ENCODE measurements at places on chromosomes 12 and 14. TPM values are rescaled to one million over a fixed set of nuclear protein-coding genes. Genes with fewer than 3 reads are reported as not detected.

DNA sequence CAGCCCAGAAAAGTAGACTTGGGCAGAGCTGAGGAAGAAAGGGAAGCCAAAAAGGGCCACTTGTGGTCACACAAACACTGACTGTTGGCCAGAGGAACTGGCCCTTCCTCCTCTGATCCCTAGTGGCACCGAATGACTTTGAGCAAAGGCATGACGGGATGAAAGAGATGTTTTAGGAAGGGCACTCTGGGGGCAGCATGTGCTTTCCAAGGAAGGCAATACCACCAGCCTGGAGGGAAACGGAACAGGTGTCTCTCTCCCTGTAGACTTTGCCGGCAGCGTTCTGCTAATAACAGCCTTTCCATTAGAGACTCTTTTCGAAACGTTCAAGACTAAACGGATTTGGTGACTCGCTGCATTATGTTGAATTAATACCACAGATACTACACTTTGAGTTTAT, 12.3 kb upstream of the FBXO21 start:
- DNase-seq: no peak

- DNase-seq: no peak
These were observed 53.2 kb downstream of the GALNT16 start for GRCh38 chr14:69313176-69313575.

DNA sequence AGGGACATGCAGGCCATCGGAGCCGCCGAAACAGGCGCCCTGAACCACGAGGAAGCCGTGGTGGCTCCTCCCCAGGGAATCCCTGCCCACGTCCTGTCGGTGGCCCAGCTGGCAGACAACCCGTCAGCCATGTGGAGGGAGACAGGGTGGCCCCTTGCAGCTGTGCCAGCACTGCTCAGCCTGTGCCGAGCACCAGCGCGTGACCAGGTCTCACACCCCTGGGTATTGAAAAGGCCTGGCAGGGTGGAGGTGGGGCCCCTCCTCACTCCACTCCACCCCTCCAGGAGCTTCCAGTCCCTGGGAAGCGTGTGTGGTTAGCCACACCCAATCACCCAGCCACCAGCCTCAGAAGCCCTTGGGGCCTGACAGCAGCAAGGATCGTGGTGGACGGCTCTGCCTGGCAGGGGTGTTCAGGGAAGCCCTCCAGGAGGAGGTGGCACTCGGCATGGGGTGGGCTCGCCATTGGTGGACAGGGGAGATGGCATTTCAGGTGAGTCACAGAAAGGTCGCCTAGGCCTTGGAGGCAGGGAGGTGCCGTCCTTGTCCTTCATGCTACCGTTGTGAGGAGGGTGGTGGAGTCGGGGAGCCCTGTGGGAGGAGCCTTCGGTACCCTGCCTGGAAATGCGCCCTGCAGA, 12.3 kb upstream of the DLK1 start:
- DNase-seq: no peak

TCL1B gene
- polyA plus RNA-seq: 0.28 TPM

DNA sequence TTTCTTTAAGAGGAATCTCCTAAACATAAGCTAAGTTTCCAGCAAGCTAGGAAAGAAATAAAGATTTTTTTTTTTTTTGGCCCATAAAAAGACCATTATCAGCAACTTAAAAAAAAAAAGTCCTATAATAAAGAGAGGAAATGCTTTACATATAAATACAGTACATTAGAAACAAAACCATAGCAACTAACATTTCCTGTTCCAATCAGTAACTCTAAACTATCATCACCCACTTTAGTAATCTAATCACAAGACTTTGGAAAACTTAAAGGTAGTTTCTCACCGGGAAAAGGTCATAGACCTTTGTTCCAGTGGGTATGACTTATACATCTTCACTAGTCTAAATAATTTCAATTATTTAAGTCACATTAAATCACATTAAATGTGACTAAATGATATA, 11.1 kb downstream of the SPTSSA start:
- DNase-seq: no peak

GRCh38 chr12:108253540-108253939, 85.6 kb downstream of the CMKLR1 start:
- no peak for DNase-seq

DNA sequence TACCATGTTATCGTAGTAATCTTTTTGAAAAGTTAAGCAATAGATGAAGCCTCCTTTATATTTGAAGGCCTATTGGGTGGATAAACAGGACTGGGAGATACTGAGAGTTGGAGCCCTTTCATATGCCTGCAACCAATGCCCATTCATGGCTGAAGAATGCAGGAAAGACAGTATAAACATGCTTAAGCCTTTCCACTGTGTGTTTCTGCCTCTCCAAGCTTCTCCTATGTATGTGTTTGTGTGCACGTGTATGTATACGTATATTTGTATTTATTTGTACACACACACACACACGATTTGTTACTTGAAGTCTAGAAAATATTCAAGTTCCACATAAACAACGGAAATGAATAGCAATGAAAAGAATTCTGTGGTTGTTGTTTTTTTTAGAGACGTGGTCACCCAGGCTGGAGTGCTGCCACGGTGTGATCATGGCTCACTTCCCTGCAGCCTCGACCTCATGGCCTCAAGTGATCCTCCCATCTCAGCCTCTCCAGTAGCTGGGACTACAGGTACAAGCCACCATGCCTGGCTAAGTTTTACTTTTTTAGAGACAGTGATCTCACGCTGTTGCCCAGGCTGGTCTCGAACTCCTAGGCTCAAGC, 1453.5 kb downstream of the AACS start:
- DNase-seq: no peak

TPPP2 gene
- 3.0 TPM for polyA plus RNA-seq

GPR84 gene
- 0.14 TPM for polyA plus RNA-seq

DYNLL1 gene
- 578 TPM for polyA plus RNA-seq

NDRG2 gene
- polyA plus RNA-seq: 164 TPM

GRCh38 chr12:39372929-39373328, 70.0 kb downstream of the KIF21A start:
- DNase-seq: no peak

- no peak for DNase-seq
These were observed 23.6 kb downstream of the ZNF664 start for GRCh38 chr12:123996581-123996980.

DNA sequence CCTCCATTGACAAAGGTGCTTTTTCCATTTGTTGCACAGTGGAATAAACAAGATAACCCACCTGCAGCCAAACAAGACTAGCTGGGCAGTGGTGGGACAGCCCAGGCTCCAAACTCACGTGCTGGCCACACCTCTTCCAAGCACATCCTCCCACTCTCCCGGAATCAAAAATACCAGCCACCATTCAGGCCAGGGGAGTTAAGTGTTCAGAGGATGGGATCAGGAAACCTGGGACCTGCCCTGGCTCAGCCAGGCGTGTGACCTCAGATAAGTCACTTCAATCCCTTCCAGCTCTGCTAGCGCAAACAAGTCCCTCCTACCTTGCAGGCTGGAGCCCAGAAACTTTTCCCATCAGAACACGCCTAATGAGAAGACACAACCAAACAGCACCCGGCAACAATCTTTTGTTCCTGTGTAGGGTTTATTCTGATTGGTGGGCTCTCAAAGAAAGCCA, 43.3 kb downstream of the ACTN1 start:
- no peak for DNase-seq

GRCh38 chr12:90627180-90627896, 327.6 kb downstream of the CCER1 start:
- no peak for DNase-seq

GRCh38 chr14:69543341-69544115, 31.1 kb downstream of the CCDC177 start:
- DNase-seq: no peak

GRCh38 chr12:119775246-119775895, 101.7 kb downstream of the CIT start:
- no peak for DNase-seq

BCL11B gene
- 2.1 TPM for polyA plus RNA-seq

DNA sequence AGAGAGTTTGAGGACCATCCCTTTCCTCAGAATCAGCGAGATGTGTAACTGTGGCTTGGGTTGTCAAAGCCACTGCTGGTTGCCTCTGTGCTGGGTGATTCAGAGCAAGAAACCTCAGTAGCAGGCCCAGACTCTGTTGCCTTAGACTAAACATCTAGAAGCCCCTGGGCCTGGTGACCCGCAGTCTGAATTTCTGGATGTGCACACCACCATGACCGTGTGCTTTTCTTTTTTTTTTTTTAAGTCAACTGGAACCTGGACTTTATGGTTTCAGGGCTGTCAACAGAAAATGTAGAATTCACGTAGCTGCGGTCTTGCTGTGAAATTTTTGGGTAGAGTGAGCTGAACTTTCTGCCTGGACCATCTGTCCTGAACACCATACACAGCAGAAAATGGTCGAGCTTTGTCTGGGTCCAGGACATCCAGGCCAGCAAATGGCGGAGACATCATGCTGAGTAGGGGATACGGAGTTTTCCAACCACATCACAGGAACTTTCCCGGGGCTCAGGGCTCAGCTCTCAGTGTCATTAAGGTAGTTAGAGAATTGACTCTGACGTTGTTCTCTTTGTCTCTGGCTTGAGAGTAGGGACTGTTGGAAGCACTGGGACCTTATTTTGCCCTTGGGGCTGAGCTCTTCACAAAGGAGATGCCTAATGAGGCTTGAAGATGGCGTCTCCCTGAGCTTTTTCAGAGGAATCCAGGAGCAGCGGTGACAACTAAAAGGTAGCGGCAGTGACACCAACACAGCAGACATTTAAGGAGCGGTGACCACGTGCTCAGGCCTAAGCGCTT, 23.0 kb upstream of the BATF start:
- DNase-seq: no peak

- no peak for DNase-seq
These were observed 43.1 kb downstream of the ALDH1L2 start for GRCh38 chr12:105041186-105041585.

- DNase-seq: no peak
These were observed 47.7 kb downstream of the SPRING1 start for GRCh38 chr12:116689979-116690744.

REM2 gene
- 1.2 TPM for polyA plus RNA-seq

DNA sequence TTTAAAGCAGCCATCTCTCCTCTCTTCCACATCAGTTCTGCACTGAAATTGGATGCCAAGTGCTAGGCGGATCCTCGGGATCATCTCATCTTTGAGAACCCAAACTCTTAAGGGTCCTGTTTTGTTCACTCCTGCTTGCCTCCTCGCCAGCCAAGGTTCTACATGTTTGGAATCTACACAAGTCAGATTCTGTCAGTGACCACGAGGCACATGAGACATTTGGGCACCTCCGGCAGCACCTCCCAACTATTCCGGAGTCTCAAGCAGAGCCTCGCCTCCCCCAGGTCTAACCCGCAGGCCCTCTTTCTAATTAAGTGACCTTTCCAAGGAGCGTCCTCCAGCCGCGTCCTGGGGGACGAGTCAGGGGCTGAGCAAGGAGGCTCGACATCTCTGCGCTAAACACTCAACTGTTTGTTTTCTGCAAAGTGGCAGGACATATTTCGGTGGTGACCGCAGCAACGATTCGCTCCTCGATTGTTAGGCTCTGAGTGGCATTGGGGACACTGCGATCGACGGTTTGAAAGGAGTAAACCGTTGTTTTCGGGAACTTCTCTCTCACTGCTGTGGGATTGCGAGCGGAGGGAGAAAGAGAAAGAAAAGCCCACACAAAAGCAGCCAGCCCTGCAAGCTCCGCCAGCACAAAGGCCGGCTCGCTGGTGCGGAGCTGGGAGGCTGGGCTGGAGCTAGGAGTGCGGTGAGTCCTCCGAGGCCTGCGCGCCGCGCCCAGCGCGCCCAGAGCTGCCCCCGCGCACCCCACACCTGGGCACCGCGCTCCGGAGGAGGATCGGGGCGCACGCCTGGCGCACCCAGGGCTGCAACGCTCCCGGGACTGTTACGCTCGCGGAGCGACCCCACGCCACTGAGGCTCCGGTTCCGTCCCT, 640 bp downstream of the ARMH4 start:
- DNase-seq: no peak

- DNase-seq: no peak
These were observed 50.1 kb downstream of the RFX4 start for GRCh38 chr12:106632797-106633450.

LHX5 gene
- not detected for polyA plus RNA-seq

OVCH1 gene
- 0.23 TPM for polyA plus RNA-seq

DNA sequence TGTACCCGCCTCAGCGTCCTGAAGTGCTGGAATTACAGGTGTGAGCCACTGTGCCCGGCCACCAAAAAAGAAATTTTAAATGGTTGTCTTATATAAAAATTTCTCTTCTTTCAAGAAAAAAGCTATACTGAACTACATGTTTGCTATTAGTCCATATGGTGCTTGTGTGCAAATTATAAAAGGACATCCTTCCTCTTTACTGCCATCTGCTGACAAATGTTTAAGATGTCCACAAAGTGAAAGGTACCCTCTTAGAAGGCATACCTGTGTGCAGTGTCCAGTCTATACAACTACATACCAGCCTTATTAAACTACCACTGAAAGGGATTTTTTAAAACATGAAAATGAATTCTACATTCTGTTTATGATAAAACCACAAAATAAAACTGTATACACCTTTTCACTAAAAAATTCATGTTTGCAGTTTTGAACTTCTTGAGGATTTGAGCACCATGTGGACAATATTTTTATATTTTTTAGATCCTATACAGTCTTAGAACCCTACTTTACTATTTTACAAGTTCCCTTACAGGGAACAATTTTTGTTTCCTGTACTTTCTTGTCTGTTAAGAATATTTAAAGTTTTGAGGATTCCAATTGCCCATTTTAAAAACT, 32.8 kb upstream of the TOMM20L start:
- DNase-seq: no peak

DNA sequence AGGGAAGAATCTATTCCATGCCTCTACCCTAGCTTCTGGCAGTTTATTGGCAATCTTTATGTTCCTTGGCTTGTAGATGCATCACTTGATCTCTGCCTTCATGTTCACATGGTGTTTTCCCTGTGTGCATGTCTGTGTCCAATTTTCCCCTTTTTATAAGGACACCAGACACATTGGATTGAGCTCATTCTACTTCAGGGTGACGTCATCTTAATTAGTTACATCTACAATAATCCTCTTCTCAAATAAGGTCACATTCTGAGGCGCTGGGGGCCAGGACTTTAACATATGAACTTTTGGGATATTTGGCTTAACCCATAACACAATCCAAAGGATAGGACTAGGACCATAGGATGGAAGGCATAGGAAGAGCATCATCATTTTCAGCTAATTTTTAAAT, 101.4 kb downstream of the KCNMB4 start:
- DNase-seq: no peak

- no peak for DNase-seq
These were observed 1.4 kb downstream of the SLC25A29 start for GRCh38 chr14:100304825-100305323.

GRCh38 chr12:49086116-49086515, 8.5 kb downstream of the DHH start:
- DNase-seq: no peak

GRCh38 chr12:79690638-79691510, at the start of gene PAWR:
Gene PAWR, minus strand, starts transcription at chr12:79690964. Its CDS starts 720 bp downstream, at chr12:79690244.
- peak; percentile 67 for DNase-seq

DNA sequence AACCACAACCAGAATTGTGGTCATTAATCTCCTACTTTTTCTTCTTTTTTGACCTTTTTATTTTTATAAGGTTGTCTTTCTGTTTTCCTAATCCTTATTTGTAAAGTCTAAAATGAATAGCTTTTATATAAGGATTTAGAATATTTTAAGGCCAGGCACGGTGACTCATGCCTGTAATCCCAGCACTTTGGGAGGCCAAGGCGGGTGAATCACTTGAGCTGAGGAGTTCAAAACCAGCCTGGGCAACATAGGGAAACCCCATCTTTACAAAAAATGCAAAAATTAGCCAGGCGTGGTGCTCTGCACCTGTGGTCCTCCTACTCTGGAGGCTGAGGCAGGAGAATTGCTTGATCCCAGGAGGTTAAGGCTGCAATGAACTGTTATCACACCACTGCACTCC, 55.1 kb downstream of the IFT81 start:
- no peak for DNase-seq

- no peak for DNase-seq
These were observed 20.9 kb downstream of the SLCO1C1 start for GRCh38 chr12:20716037-20716436.
